ENCODE measurements at places on chromosomes 4 and X. TPM values are rescaled to one million over a fixed set of nuclear protein-coding genes. Genes with fewer than 3 reads are reported as not detected.
A peak's percentile ranks its signal among the peaks of the same experiment; 100 is the strongest.

The CXCL11 gene
- 2.6 TPM for total RNA-seq

The SLC7A11 gene
- total RNA-seq, result 91.2 TPM

The KLHL13 gene
- total RNA-seq, result 15.5 TPM

The CTAG1A gene
- total RNA-seq, result not detected

The TMPRSS11A gene
- total RNA-seq, result not detected

The BST1 gene
- 23.8 TPM for total RNA-seq

DNA sequence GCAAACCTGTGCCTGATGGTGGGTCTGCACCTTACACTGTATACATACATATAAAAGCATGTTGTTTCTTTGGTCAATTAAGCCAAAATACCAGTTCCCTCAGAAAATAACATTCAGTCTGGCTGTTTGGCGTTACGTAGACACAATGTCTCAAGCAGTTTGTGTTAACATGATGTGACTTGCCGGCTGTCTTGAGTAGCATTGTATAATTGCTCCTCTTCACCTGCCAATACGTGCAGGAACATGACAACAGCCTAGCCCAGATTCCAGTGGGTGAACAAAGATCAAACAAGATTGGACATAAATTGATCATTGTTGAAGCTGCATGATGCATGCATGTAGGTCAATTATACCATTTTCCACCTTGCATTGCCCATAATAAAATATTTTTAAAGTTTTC is 102.3 kb downstream of the F11 start:
- no peak for DNase-seq

DNA sequence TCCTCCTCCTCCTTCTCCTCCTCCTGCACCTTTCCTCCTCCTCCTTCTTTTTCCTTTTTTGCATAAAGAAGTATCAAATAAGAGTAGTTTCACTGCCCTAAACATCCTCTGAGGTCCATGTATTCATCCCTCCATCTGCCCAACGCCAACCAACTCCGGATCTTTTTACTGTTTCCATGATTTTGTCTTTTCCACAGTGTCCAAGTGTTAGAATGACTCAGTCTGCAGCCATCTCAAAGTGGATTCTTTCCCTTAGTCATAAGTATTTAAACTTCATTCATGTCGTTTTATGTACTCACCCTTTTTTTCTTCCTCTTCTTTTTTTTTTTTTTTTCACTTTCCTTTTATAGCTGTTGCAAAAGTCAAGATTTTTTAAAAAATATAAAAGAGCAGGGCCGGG is 12.9 kb downstream of the CSF2RA start:
- no peak for DNase-seq

DNA sequence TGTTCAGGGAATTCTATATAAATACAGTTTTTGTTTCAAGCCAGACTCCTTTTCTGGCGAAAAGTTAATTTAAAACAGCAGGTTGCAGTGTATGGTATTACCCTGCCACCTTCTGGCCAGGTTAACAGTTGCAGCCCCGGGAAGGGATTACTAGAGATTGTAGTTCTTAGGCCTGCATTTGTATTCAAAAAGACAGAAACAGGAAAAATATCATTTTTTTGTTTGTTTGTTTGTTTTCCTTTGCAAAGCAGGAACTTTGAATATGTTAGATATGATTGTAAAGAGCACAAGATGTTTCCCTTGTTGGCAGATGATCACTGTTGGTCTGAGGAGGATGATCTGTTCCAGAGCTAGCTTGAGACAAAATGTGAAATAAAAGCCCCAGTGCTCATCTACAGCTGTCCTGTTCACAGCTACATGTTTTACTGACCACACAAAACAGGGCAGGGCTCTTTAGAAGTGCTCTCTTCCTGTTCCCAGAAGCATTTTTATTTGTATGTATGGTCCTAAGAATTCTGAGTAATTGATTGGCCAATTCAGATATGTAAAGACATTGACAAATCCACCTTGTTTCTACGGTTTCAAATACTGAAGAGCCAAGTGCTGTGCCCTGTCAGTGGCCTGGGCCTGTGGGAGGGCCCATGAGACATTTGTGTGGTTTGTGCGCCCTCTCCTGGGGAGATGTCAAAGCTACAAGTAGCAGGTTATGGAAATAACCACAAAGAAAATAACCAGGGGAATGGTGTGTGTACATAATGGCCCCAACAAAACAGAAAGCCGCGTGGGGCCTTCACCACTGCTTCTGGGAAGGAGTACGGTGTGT is 57.9 kb downstream of the CLDN22 start:
- peak; percentile 41 for DNase-seq

DNA sequence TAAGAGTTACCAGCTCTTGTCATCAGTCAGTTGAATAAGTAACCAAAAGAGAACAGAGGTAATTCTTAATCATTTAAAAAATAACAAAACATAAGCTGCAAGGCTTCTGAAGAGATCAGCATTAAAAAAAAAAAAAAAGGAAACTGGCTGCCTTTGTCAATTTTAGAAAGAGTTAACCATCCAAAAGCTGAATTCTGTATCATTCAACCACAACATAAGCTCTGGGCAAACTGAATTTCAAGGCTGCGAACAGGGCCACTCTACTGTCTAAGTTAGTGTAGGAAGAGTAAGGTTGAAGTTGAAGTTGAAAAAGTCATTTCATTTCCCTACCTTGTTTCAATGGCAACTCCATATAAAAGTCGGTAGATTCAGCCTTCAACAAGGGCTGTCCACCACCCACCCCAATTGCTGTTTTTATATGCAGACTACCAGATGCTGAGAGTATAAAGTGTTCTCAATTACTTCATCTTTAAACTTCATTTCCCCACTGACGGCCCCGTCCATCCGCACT is 1.1 kb upstream of the LIN54 start:
- no peak for DNase-seq

DNA sequence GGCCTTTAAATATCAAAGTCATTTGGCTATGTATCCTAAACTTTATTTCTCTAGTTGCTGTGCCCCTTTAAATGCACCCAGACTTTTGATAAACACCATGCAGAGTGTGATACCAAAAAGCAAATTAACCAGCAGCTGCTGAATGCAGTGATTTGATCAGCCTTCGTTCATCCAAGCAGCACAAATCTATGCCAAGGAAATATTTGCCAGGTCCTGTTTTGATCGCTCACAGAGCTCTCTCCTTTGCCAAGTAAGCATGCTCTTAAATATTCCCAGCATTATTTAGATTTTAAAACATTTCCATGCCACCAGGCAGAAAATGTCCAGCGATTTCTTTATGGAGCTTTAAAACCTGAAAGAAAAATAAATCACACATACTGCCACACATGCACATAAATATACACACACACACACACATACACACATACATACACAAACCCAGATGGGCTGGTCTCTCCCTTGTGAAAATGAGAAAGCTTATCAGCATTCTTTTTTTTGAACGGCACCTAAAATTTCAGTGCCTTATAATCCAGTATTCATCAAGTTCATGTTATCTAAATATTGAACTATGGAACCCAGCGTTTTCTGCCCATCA is 35.7 kb downstream of the BTC start:
- no peak for DNase-seq

- DNase-seq, result no peak
These were observed 12.5 kb upstream of the S100P start for GRCh38 chr4:6681191-6681590.

- DNase-seq, result no peak
These were observed 183.2 kb upstream of the PUDP start for GRCh38 chrX:7330971-7331746.

DNA sequence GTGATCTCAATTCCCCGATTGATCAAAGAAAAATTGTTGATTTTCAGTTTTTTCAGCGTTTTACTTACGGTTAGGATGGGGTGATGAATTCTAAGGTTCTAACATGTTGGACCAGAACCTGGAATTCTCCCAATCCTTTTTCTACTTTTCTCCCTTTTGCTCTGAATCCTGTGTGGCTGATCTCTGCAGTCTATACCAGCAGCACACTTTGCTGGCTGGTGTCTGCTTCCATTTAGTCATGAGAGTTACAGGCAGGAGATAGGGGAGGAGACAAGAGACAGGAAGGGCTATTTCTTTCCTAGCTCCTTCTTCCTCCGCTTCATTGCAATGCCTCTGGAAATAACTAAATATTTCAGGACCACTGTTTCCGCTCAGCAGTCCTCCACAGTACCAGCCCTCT is 623.9 kb downstream of the CENPC start:
- DNase-seq, result no peak

- DNase-seq, result no peak
These were observed 25.2 kb upstream of the TBC1D14 start for GRCh38 chr4:6884341-6884870.

DNA sequence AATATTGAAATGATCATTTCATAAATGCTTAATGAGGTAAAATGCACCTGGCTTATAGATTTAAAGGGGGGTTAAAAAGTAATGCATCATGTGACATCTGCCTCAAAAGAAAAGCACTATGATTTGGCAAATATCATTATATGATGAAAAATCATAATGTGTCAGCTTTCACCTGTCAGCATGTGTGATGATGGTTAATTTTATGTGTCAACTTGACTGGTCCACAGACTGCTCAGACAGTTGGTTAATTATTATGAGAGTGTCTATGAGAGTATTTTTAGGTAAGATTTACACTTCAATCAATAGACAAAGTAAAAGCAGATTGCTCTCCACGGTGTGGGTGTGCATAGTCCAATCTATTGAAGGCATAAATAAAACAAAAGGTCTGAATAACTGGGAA is 1986.7 kb downstream of the PCDH7 start:
- no peak for DNase-seq

DNA sequence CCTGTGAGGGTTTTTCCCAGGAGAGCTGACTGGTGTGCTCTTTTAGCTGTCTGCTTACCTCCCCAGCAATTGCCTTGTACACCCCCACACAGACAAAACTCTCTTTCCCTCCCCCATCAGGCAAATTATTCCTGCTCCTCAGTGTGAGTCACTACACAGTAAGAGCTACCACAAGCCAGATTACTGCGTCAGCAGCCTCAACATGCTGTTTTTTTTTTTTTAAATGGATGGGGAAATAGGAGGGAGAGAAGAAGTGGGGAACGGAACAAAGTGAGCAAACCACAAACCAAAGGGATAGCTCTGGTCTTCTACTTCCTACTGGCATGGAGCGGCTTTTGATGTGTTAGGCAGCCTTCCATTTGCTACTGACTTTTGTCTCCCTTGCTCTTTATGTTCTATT is 107.5 kb upstream of the ACSL4 start:
- no peak for DNase-seq

GRCh38 chrX:65203545-65203944 is 227.3 kb upstream of the ZC4H2 start:
- DNase-seq, result no peak

- no peak for DNase-seq
These were observed 162.8 kb downstream of the WDFY3 start for GRCh38 chr4:84803720-84804119.

DNA sequence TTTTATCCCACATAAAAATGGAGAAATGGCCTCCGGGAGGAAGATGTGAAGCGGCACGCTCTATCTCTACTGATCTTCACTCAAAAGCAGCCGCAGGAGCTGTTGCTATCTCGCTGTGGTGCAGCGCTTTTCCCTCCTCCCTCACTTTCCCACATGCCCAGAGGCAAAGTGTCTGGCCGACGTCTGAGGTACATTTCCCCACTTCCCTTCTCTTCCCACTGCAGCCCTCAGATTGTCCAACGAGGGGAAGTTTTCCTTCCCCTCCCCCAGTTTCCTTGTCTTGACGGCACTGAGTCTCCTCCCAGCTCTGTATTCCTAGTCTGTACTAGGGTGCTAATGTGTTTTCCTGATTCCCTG is 660 bp upstream of the COL25A1 start:
- no peak for DNase-seq

DNA sequence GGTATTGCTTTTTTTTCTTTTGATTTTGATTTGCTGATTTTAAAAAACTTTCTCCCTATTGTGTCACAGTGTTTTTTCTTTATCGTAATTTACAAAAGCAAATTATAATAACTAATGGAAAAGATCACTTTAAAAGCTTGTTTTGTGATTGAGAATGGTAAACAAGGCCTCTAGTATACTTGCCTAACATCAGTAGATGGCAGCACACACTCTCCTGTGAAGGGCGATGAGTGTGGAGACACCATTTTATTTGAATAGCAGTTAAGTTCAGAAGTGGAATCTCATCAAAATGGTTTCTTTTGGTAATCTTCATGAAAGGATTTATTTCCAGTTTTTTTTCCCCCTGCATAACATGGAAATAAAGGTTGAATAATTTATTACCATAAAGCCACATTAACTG is 72.3 kb downstream of the PAK3 start:
- DNase-seq, result no peak

DNA sequence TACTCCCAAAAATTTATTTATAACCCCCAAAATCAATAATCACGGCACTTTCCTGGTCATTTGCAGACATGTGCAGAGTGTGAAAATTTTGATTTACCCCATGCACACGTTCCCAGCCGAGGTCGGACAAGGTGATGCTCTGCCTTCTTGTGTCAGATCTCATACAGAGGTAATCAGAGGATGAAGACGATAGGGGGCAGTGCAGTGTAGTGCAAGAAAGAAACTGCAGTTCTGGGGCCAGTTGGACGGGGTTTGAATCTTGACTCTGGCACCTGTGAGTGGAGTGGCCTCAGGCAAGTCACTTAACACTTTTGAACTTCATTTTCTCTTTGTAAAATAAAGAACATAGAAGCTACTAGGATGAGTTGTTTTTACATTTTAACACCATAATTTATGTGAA is 88.4 kb downstream of the FRMPD3 start:
- no peak for DNase-seq

DNA sequence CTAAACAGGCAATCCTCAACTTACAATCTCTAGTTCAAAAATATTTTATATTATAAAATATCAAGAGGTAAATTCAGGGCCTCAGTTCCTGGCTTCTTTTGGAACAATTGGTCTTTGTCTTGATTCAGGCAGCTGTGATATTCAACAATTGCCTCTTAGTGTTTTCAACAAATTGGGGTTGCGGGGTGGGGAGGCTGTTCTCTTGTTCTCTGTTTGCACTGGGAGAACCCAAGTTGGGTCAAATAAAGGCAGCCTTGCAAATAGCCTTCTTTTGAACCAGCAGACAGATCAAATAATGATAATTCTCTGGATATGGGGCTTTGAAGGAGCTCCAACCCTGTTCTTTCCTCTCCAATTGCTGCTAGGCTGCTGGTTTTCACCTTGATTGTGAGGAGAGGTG is 142.5 kb downstream of the COL4A5 start:
- DNase-seq, result no peak

- no peak for DNase-seq
These were observed 2.3 kb downstream of the XKRX start for GRCh38 chrX:100926453-100926852.

- DNase-seq, result no peak
These were observed 503.3 kb downstream of the ANKRD50 start for GRCh38 chr4:124209211-124209610.

GRCh38 chr4:15018361-15018760 is 16.1 kb downstream of the CPEB2 start:
- no peak for DNase-seq
